HS-5 (cell line): ENCODE measurements at places on chromosomes 4 and X.

DNA sequence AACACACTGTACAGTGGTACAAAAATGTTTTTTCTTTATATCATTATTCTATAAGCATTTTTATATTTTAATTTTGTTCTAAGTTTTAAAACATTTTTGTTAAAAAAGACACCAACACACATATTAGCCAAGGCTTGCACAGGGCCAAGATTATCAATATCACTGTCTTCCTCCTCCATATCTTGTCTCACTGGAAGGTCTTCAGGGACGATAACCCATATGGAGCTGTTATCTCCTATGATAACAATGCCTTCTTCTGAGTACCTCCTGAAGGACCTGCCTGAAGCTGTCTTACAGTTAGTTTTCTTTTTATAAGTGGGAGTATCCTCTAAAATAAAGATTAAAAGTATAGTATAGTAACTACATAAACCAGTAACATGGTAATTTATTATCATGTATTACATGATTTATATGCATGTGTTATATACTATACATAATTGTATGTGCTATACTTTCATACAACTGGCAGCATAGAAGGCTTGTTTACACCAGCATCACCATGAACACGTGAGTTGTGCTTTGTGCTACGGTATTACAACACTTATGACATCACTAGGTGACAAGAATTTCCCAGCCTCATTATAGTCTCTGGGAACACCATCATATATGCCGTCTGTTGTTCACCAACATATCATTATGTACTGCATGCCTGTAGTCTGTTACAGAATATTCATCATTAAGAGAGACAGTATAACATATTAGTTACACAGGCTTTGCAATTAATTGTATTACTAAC lies 90.7 kb downstream of the WDFY3 start:
- no peak for DNase-seq

GRCh38 chr4:173182403-173182802 lies 13.8 kb downstream of the GALNT7 start:
- peak; percentile 62 for DNase-seq

GRCh38 chrX:51047950-51048349 lies 137.4 kb downstream of the BMP15 start:
- DNase-seq = no peak

DNA sequence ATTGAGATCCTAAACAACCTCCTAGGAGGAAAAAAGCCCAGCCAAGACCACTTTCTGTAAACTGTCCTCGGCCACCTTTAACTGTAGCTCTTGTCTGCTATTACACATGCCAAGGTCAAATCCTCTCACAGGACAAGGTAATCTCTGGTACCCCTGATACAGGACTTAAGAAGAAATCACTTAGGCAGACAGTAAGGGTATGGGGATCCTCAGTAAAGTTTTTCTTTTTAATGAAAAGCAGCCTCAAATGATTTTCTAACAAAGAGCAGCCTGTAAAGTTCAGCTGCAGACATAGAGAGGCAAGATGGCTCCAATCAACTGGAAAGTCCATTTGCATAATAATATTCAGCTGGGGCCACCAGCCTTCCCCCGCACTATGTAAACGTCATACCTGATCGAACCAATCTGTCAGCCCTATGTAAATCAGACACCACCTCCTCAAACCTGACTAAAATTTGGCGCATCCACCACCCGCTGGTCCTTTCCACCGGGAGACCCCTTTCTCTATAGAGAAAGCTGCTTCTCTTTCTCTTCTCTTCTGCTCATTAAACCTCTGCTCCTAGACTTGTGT lies 14.6 kb upstream of the MPP1 start:
- DNase-seq = no peak

- DNase-seq = no peak
Observed at GRCh38 chrX:11672213-11672612, 6.5 kb upstream of the ARHGAP6 start.

- no peak for DNase-seq
Observed at GRCh38 chr4:20017777-20018115, 234.0 kb upstream of the SLIT2 start.

DNA sequence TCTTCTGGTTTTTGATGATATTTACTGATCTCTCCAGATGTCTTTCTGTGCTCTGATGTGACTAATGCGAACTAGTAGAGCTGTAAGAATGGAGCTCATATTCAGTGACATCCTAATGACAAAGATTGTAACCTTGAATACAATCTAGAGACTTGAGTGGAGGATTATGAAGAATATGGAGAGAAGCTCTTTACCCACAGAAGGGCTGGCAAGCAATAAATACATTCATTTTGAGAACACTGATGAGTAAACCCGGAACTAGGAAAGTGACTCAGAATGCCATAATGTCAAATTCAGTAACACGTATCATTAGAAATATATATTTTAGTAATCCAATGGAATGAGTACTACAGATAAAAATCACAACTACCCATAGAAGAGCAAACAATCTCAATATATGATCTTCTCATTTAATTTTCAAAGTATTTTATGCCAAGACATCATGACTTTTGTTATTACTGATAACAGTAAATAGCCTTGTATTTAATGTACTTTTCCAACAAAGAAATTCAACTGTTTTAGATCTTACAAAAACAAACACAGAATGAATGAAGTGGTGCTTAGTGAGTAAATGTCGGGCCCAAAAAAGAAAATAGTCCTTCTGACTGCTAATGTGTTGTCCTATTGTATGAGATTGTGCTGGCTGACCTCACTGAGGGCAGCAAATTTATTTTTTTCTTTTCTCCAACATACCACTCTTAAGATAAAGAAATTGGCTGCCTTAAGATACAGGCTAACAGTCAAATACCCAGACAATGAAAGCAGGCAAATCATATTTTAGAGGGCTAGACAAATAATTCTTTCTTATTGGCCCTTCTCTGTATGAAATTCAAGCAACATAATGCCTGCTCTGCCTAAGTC lies 49.2 kb upstream of the HDAC8 start:
- DNase-seq = peak; percentile 22

GRCh38 chr4:164509951-164510350 lies 244.0 kb upstream of the SMIM31 start:
- DNase-seq = no peak

GRCh38 chrX:77556276-77556675 lies 109.1 kb downstream of the FGF16 start:
- DNase-seq = no peak
